EH (cell line): ENCODE measurements at places on chromosomes 7 and 10.

- no peak for DNase-seq
Measured at GRCh38 chr10:103727546-103727963, 127.8 kb downstream of the SH3PXD2A start.

DNA sequence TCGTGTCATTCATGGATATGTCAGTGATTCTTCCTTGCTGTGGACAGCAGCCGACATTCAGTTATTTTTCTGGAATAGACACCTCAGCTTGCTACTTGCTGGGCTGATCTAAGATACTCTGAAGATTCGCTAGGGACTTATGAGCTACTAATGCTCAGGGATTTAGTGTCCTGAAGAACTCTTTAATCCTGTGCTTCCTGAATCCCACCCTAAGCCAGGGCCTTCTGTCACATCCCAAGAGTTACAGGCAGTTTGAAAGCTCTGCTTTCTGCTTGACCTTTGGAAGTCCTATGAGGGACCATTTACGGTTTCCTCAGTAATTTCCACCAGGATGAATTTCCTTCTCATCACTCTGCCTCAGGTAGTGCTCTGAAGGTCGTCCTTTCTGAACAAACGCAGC lies at the start of gene PDE6C:
Gene PDE6C, plus strand, starts transcription at position 227 of the 400 bp plus-strand sequence. CDS start 189 bp downstream, outside the sequence.
- DNase-seq = no peak

- DNase-seq = peak; percentile 68
Measured at GRCh38 chr10:97210543-97210960, 24.8 kb upstream of the SLIT1 start.

DNA sequence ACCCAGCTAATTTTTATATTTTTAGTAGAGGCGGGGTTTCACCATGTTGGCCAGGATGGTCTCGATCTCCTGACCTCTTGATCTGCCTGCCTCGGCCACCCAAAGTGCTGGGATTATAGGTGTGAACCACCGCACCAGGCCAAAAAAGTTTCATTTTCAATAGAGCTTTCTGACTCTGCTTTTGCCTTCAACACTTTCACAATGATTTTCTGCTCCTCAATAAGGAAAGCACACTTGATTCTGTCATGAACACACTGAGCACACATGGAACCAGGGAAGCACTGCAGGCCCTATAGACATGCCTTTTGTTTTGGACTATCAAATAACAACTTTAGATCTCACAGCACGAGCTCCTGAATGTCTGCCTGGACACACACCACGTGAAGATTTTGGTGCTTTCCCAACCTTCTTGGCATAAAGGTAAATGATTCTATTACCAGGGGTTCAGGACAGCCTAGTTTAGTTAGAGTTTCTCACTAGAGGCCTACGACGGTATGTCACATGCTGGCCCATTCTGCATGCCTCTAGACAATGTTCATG lies 8.0 kb downstream of the RRP12 start:
- no peak for DNase-seq

DNA sequence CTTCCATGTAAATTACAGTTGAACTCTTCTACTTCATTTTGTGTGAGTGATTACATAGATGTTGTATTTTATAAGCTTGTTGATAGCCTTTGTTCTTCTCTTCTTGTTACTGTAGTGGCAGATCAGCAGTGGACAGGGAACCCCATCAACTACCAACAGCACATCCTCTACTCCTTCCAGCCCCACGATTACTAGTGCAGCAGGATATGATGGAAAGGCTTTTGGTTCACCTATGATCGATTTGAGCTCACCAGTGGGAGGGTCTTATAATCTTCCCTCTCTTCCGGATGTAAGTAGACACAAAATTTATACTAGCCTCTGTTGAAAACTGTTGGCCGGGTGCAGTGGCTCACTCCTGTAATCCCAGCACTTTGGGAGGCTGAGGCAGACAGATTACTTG lies 110.7 kb downstream of the TRIM24 start:
- no peak for DNase-seq

DNA sequence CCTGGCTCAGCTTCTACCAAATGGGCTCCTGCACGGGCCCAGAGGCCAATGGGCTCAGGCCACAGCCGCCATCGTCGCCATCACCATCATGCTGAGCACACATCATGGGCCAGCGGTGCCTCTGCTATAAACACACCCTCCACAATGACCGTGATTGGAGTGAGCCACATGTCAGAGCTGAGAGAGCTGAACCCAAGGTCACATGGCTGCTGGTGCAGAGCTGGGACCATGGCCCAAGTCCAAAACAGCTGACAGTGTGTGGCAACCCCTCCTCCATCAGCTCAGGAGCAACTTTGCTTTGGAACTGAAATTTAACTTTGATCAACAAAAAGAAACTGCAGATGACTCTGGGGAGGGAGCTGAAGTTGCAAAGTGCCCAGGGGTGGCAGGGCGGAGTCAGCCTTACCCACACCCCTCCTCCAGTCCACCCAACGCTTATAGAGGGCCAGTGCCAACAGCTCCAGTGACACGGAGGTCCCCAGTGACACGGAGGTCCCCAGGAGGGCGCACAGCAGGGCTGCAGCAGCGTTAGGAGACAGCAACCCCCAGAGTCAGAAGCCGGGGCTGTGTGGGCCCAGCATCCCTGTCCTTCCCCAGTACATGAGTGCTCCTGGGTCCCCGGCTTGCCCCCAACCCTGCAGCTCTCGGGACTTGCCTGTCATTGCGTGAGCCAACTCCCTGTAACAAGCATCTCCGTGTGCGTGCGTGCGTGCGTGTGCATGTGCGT lies 249.6 kb downstream of the ELFN1 start:
- peak; percentile 23 for DNase-seq

GRCh38 chr7:112981966-112982365 lies 104.7 kb downstream of the GPR85 start:
- DNase-seq = peak; percentile 45

DNA sequence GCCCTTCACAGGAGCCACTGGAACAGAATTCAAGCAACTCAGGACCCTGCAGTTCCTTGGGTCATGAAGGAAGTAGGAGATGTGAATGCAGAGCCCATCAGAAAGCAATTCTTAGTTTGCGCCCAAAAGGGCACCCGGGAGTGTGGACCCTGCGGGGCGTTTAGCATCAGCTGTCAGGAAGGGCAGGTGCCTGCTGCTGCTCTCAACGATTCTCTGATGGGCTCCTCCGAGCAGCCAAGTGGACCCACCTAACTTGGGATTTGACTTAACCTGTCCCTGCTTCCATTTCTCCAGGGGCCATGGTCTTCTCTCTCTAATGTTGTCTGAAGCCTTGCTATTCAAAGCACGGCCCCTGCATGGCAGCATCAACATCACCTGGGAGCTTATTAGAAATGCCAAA lies 17.1 kb downstream of the CPA5 start:
- no peak for DNase-seq

GRCh38 chr10:104548090-104548489 lies 93.0 kb upstream of the SORCS3 start:
- DNase-seq = peak; percentile 44

- no peak for DNase-seq
Measured at GRCh38 chr7:44629829-44630522, 23.5 kb downstream of the OGDH start.

DNA sequence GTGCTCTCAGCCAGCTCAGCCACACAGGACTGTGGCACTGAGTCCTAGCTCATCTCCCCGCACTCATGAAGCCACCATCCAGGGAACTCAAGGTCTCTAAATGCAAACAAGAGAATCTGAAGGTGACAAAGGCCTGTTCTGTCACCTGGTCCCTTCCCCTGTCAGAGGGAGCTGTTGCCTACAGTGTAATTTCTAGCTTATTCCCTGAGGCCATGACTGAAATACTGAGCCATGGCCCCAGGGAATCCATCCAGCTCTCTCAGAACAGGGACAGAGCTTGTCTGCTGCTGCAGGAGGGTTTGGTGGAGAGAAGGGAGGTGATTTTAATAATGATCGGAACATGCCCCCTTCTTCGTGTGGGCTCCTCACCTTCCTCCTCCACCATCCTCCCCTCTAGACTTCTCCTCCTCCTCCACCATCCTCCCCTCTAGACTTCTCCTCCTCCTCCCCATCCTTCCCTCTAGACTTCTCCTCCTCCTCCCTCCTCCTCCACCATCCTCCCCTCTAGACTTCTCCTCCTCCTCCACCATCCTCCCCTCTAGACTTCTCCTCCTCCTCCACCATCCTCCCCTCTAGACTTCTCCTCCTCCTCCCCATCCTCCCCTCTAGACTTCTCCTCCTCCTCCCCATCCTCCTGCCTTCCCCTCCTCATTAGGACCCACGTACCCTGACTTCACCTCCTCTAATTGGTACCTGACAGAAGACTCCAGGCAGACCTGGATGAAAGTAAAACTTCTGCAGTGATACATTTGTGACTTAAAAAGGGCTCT lies 338.0 kb upstream of the MKI67 start:
- DNase-seq = peak; percentile 14

- no peak for DNase-seq
Measured at GRCh38 chr10:96747734-96748550, 27.6 kb upstream of the PIK3AP1 start.

- DNase-seq = no peak
Measured at GRCh38 chr7:151110236-151110940, 24.1 kb downstream of the AGAP3 start.

GRCh38 chr7:20364571-20365196 lies 34.0 kb downstream of the ITGB8 start:
- no peak for DNase-seq

GRCh38 chr7:45921699-45922519 lies 837 bp upstream of the IGFBP3 start:
- DNase-seq = peak; percentile 79

GRCh38 chr10:46037107-46037825 lies 6.8 kb upstream of the NCOA4 start:
- no peak for DNase-seq

DNA sequence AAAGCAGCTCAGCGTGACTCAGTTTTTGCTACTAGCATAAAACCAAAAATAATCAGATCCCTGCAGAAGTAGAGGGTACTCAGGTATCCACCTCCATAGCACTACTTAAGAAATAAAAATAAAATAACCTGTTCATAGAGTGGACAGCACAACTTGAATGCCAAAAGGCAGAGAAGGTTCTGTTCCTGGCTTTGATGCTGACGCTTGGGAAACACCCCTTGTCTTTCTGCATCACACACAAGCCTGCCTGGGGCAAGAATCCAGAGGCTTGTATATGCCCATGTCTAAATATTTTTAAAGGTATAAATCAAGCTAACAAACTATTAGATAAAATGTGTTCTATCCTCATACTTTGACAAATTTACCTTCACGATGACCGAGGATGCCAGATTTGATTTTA lies 207.3 kb downstream of the KIAA1217 start:
- no peak for DNase-seq

DNA sequence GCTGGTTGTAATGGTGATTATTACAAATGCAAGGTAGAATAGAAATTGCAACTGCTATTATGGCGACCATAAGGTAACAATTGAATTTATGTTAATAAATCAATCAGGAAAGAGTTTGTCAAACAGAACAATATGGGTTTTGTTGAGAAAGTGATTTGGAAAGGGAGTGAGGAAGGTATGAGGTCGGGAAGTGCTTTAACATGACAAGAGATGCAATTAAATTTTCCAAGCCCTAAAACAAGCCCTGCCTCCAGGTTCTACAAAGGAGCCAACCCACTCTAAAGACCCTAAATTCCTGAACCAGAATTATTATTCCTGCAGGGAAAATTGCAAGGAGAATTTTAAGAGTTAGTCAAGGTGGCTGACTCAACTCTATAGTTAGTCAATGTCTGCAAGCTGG lies 363.7 kb downstream of the BMPER start:
- no peak for DNase-seq

- no peak for DNase-seq
Measured at GRCh38 chr7:37234928-37235327, 213.7 kb downstream of the ELMO1 start.

GRCh38 chr10:127338399-127339110 lies 142.2 kb upstream of the INSYN2A start:
- DNase-seq = peak; percentile 37

- DNase-seq = no peak
Measured at GRCh38 chr10:102633848-102634247, 10.4 kb upstream of the TRIM8 start.

DNA sequence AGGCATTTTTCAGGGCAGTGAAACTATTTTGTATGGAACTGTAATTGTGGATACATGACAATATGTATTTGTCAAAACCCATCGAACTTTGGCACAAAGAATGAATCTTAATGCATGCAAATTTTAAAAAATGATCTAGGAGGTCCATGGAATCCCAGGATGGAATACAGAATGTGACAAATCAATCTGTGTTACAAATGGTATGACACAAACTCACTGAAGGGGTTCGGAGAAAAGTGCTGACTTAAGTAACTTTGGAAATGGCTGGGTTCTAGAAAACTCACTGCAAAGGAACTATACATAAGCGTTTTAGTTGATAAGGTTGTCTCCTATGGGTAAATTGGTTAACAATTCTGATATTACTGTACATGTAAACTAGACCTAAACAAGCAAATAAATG lies 26.0 kb downstream of the CALN1 start:
- no peak for DNase-seq

GRCh38 chr10:72009425-72010081 lies 45.4 kb downstream of the CHST3 start:
- peak; percentile 100 for DNase-seq

GRCh38 chr7:4479367-4480039 lies 202.6 kb upstream of the FOXK1 start:
- DNase-seq = peak; percentile 4

- no peak for DNase-seq
Measured at GRCh38 chr7:26593393-26593792, 271.0 kb downstream of the SKAP2 start.

DNA sequence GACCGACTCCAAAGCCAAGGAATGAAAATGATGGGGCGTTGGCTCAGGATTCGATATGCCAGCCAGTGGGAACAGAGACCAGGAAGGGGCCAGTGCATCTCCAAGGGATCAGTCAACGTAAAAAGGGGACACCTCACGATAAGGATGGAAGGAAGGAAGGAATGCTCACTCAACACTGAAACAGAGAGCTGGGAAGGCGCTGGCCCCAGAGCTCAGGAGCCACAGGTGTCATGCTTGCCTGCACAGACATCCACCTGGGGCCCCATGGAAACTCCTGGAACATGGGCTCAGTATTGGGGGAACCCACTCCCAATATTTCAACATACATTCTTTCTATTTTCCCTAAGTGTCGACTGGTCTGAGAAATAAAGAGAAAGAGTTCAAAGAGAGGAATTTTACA lies 5.3 kb downstream of the MMRN2 start:
- DNase-seq = no peak

DNA sequence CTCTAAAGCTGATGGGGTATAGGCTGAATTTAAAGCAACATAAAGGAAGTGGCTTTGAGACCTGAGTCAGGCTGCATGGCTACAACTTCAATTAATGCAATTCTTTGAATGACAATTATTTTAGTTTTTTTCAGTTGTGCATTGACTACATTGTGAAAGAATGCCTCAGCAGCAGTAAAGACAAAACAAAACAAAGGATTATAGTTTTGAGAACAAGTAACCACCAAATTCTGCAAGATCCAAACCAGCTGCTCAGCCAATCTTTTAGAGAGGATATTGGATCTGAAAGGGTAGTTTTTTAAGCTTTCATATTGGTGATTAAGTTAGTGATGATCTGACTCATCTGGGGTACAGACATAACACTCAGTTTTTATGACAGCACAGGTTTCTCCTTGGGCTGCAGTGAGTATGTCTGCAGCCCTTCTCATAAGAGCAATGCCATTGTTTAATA lies 40.6 kb upstream of the ABCA13 start:
- DNase-seq = peak; percentile 67

GRCh38 chr7:101975046-101975445 lies 157.6 kb downstream of the CUX1 start:
- no peak for DNase-seq

GRCh38 chr7:140696680-140697446 lies at the start of gene NDUFB2:
Gene NDUFB2, plus strand, starts transcription at chr7:140696708. Its CDS starts 37 bp downstream, at chr7:140696745.
- DNase-seq = peak; percentile 82
